ENCODE measurements at places on chromosomes 13 and 19.

DNA sequence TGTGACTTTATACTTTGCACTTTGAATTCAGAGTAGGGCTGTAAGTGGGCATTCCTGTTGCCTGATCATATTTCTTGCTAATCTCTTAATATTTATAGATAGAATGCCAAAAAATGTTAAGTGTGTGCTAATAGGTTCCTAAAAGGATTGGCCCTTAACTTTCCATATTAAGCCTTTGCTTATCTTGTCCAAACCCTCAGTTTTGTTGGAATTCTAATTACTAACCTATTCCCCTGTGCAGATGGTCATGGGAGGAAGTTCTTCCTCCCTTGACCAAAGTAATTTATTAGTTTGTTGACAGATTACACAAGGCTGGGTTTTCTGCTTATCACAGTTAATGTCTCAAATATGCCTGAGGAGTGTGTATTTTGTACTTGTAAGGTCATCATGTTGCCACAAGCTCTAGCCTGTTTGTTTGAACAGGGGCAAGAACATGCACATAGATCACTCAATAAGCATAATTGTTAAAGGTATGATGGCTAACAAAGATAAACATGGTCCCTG lies 541.1 kb upstream of the SPRY2 start:
- peak; percentile 57 for DNase-seq

- DNase-seq = no peak
Measured at GRCh38 chr19:16285769-16286498, 38.7 kb upstream of the KLF2 start.

GRCh38 chr19:14890643-14891379 lies 4.9 kb upstream of the OR7A17 start:
- DNase-seq = no peak

DNA sequence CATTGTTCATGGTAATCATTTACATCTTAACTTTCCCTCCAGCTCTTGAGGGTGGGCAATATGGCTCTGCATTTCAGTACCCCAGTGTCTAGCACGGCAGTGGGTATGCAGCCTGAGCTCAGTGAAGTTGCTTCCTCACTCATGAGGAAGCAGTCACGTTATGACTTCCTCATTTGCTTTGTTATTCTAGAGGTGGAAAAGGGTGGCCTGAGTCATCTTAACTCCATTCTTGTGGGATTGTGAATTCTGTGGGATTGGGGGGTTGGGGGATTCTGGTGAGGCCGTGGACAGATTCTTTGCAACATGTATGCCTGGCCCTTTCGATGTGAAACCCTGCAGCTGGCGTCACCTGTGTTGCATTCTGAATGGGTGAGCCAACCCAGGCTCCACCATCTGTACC lies 406.7 kb upstream of the ZNF507 start:
- DNase-seq = no peak

DNA sequence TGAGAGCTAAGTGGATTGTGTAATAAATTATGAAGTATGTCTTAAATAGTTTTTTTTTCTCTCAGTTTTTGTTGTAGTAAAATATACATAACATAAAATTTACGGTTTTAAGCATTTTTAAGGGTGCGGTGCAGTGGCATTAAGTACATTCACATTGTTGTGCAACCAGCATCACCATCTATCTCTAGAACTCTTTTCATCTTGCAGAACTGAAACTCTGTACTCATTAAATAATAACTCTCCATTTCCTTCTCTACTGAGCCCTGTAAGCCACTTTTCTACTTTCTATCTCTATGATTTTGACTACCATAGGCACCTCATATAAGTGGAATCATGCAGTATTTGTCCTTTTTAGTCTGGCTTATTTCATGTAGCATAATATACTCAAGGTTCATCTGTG lies 87.1 kb downstream of the GJA3 start:
- no peak for DNase-seq

- DNase-seq = no peak
Measured at GRCh38 chr13:26425443-26426358, 131.8 kb upstream of the WASF3 start.
